ENCODE measurements at places on chromosomes 1 and 21.
A peak's percentile ranks its signal among the peaks of the same experiment; 100 is the strongest.

DNA sequence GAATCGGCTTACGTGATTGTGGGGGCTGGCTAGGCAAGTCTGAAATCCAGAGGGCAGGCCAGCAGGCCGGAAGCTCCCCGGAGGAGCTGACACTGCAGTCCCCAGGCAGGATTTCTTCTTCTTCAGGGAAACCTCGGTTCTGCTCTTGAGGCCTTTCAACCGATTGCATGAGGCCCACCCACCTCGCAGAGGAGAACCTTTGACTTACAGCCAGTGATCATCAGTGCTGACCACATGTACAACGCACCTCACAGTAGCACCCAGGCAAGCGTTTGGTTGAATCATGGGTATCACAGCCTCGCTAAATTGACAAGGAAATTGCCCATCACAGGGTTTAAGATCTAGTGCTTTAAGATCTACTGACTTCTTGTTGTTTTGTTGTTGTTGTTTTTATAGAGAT, 23.6 kb upstream of the GPR157 start:
- DNase-seq, result no peak

DNA sequence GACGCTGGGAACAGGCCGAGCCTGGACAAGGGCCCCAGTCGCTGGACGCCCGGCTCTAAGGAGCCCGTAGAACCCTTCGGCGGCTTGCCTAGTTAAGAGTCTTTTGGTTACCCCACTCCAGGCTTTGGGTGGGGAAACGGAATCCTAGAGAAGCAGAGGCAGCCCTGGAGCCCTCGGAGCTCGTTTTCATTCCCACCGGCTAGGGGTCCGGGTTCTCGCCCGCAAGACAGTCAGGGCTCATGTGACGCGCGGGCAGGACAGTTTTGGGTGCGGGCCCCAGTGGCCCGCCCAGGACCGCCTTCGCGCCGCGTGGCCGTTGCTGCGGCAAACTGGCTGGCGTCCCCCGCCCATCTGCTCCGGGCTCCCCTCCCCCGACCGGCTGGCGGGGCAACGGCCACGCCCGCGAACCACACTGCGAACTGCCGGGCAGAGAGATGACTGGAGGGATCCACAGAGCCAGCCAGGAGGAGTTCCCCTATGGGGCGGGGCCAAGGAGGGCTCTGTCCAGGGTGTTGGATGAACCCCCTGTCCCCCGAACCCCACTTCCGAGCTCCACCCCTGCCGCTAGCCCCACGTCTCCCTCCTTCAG, 829 bp upstream of the HES2 start:
- DNase-seq, result no peak

GRCh38 chr1:152141971-152142584, 16.9 kb downstream of the RPTN start:
- DNase-seq, result no peak

- DNase-seq, result no peak
Measured at GRCh38 chr1:20949871-20950590, 162.9 kb upstream of the HP1BP3 start.

GRCh38 chr1:201566933-201567801, 28.2 kb downstream of the NAV1 start:
- DNase-seq, result no peak

GRCh38 chr1:234584420-234584805, 25.6 kb downstream of the IRF2BP2 start:
- no peak for DNase-seq

GRCh38 chr1:237851210-237851845, 39.4 kb downstream of the ZP4 start:
- peak; percentile 62 for DNase-seq

- no peak for DNase-seq
Measured at GRCh38 chr1:156592910-156593660, 1.5 kb downstream of the NAXE start.

DNA sequence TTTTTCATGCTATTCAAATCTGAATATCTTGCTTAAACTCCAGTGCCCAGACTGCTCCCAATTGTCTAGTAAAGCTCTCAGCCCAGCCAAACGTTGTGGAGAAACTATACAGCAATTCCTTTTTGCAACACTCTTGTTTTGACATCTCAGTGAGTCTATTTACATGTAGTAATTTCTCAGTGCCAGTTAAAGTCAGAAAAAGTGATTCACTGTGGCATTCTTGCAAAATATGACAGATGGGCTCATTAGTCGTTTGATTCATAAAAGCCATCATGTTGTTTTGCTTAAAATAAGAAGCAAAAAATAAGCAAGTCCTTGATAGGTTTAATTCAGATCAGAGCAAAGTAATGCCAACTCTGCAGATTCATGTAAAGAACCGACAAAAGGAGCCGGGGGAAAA, 20.7 kb upstream of the TMPRSS15 start:
- DNase-seq, result no peak

- no peak for DNase-seq
Measured at GRCh38 chr1:92544756-92545165, 58.0 kb upstream of the GFI1 start.

DNA sequence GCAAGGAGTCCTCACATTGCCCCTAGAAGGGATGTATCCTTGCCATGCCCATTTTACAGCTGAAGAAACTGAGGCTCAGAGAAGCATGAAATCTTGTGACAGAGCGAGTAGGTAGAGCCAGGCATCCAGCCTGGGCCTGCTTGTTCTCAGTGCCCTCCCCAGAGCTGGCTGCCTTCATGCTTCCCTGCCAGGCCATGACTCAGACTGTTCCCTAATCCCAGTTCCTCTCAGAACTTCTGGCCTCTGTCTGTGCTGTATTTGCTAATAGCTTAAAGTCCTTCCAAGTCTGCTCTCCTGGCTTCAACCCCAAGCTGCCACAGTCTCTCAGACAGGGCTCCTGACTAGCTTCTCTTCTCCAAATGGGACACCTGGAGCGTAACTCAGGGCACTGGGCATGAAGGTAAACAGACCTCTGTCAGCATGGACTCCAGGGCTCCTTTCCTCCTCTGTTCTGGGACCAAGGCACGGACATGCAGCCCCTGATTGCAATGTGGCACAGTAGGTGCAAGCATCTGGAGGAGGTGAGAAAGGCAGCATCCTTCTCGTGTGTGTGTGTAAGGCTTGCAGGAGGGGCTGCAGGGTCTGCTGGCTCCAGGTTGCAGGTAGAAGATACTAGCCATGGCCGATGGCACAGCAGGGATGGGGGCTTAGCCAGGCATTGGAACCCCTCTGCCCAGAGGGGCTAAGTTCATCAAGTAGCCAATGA, 122.7 kb downstream of the HMGB4 start:
- DNase-seq, result no peak

DNA sequence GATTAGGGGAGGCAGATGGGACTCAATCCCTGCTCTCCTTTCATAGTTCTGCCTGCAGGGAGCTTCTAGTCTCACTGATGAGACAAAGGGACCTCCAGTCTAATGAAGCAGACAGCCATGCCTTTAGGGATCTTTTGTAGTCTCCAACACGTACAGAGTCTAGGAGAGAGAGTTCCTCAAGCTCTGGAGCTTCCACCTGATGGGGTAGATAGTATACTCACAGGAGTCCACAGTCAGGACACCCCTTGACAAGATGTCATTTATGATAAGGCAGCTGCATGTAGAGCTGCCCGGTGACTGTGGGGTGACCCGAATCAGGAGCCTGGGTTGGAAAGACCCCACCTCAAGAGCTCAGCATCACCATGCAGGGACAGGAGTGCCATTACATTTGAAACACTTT, 55.3 kb upstream of the CNTN2 start:
- no peak for DNase-seq

Data from neural crest cell (in vitro differentiated cells).